NCI-H1092 treated with DMSO at 0.1 percent for 48 hours (cell line): ENCODE measurements at places on chromosomes 7 and 10.

- peak; percentile 0 for DNase-seq
These were observed 74.1 kb downstream of the ADD3 start for GRCh38 chr10:110081911-110082310.

DNA sequence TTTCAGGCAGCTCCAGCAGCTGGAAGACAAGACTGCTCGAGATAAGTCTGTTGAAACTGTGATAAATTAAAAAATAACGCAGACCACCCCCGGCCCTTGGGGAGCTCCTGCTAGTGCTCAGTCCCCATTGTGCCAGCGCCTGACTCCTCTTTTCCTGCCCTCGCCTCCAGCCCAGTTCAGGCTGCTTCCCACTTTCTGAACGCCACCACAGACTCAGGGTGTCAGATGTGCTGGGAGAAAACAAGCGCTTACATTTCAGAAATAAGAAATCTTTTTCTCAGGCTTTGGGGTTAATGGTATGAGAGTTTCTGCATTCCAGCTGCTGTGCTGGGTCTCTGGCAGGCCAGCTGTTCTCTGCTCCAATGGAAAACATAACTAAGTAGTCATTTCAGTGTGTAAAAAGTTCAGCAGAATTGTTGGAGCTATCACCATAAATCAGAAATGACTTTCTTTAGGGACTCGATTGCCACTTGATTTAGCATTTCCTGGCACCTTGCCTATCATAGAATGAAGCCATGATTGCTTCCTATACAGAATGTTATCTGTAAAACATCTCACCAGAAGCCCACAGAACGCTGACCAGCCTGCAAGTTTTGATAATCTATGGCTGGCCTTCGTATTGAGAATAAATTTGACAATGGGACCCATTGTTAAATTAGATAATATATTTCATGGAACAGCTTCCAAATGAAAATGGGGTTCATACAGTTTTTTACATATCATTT is 257.0 kb upstream of the ZNF32 start:
- no peak for DNase-seq

DNA sequence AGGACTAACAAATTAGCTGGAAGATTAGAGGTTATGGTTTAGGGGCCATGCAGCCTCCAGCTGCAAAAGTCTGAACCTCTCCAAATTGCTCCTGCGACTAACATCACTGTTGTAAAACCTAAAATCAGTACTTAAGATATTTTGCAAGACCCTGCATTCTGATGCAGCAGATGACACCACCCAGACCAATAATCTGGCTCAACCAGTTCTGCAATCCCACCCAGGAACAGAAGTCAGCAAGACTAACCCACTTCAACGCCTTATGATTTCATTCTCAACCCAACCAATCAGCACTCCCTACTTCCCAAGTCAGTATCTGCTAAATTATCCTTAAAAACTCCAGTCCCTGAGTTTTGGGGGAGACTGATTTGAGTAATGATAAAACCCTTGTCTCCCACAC is 250.8 kb upstream of the MBL2 start:
- no peak for DNase-seq

DNA sequence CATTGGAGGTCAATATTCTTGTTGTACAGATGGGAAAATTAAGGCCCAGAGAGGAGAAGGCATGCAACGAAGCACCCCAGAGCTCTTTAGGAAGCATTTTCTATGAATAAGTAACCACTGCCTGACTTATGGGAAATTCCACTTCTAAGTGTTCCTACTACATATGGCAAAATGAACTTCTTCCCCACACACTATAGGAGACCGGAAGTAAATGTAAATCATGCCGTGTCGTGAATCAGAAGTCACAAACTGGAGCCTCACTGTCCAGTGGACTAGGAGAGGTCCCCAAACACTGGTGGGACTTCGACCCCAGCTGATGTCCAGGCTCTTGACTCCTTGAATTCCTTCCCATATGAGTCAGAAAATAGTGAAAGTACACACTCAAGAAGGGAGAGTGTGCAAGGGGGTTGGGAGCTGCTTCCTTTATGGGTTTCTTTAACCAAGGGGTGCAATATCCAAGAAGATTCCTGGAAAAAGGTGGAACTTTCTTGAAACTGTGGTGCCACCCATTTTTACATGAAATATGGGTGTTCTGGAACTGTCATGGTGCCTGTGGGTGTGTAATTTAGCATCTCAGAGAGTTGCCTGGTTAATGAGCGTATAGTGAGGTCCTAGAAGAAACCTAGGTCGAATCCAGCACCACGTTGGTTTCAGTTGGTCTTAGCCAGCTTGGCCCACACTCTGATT is 6.7 kb downstream of the RASSF4 start:
- DNase-seq, result no peak

- DNase-seq, result no peak
These were observed 178.6 kb downstream of the ZNF438 start for GRCh38 chr10:30853066-30853465.

DNA sequence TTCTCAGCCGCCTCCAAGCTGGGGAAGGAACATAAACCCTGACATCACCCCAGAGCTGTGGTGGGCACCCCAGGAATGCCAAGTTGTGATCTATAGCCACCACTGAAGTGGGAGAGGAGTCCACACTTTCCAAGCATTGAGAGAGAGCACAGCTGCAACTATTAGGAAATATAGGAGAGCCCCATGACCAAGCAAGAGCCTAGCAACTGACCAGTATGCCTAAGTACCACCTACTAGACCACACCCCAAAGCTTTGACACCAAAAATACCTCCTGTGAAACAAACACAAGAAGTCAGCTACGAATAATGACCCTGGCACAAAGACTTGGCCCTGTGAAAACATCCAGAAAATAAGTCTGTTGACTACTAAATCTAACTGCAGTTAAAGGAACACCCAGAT is 804.1 kb upstream of the IGFBP3 start:
- DNase-seq, result no peak

GRCh38 chr7:66925255-66925654 is 4.2 kb downstream of the TMEM248 start:
- DNase-seq, result no peak
